ENCODE measurements at places on chromosomes 1 and 21.

- DNase-seq: no peak
These were observed 11.8 kb upstream of the ZFP69B start for GRCh38 chr1:40438391-40439015.

DNA sequence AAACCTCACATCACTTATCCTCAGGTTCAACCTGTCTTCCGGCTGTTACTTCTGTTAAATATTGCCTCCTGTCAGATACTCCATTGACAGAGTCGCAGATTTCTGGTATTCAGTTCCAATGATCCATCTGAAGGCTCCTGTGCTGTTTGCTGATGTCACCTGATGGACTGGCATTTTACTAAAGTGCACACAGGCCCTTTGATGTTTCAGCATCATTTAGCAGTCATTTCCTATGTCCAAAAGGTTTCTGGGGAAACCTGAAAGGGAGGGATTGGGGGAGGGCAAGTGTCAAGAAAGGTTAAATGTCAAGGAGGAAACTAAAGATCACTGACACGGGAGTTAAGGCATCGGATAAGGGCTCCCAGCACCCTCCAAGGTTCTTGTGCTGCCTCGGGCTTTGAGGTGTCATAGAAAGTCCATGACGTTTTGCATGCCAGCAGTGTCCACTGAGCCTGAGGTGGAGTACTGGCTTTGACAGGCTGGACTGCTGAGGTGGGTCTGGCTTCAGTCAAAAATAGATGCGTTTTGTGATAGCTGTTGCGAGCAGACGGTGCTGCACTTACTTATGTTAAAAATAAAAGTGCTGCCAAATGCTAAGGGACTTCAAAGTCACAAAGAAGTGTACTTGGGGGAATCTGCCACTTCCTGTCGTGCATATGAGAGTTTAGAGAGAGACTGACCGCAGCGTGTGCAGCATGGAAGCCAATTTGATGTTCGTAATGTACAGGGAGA, 30.8 kb downstream of the XCL2 start:
- DNase-seq: peak; percentile 28

GRCh38 chr21:14771593-14771992, 225.5 kb upstream of the SAMSN1 start:
- DNase-seq: no peak

DNA sequence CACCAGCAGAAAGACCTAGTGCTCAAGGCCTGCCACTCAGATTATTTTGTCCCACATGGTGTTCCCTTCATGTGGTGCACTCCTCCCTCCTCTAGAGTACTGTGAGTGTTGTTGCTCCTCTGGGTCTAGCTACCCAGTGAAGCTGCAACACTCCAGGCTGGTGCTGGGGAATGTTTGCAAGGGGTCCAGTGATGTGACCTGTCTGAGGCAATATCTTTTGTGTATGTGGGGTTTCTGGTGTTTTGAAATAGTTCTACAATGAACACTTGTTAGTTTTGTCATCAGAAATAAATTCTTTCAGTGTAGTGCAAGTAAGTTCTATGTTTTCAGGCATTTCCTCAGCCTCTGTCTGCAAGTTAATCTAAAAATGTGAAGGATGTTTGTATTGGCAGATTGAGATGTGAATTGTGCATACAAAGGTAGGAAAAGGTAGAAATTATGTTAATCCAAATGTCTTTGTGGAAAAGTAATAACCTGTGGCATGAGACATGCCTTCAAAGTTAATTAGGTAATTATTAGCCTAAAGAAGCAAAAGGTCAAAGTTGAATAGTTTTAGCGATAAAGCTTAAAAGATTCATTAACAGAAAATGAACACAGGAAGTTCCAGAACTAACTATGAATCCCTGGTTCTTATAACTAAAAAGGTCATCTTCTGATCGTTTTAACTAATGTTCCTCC, 616.8 kb downstream of the LTN1 start:
- no peak for DNase-seq

- no peak for DNase-seq
These were observed 148.1 kb downstream of the NRIP1 start for GRCh38 chr21:14916676-14917141.

DNA sequence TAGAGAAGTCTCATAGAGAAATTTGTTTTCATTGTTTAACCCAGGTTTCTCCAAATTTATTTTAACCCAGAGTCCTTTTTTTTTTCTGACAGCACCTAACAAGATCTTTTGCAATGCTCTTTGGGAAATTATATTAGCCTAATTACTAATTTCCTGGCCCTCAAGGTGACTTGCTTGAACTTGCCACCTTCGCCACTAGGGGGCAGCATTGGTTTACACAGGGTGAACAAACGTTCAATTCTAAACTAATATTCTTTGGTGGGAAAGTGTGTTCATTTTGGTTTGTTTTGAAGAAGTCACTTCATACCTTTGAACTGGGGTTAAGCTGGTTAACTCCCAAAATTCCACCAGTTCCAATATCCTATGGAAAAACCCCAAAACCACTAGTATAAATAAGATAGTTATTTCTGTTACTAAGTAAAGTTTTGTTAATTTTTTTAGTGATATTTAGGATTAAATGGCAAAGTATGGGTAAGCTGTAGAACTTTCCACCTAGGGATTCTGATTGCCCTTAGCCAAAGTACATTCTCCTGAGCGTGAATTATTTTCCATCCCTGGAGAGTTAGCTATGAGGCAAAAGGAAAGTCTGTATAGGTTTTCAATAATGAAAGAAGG, 13.0 kb downstream of the CCDC190 start:
- peak; percentile 92 for DNase-seq

DNA sequence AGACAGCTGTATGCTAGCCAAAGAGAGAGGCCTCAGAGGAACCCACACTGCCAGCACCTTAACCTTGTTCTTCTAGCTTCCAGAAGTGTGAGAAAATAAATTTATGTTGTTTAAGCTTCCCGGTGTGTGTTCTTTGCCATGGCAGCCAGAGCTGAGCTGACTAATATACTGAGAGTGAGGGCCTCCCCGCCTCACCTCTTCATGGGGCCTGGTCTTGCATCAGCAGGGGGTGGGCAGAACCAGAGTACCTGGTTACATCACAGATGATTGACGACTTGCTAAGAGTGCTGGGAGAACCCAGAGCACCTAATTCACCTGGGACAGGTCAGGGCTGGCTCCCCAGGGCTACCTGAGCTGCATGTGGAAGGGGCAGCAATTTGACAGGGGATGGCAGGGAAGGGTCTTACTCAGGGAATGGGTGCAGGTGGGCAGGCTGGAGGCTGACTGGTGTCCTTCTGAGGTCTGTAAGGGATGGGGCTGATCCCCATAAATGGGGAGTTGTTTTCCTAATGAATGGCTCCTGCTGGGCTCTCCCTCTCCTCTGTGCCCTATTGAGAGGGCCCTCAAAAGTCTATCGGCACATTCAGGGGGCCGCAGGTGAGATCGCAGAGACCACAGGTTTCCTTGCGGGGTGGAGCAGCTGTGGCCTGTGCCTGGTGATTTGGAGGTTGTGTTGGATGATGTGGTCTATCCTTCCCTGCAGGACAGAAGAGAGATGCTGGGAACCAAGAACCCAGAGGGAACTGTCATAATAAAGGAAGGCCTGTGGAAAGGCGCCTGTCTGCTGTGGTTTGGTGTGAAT, 60.6 kb upstream of the ETV3 start:
- no peak for DNase-seq

- peak; percentile 99 for DNase-seq
These were observed at the start of gene MIS18A for GRCh38 chr21:32278518-32279376. Gene MIS18A (minus strand): TSS chr21:32279049. CDS start chr21:32279014, 35 bp downstream.

GRCh38 chr21:28253961-28254360, 738.7 kb downstream of the LTN1 start:
- no peak for DNase-seq

DNA sequence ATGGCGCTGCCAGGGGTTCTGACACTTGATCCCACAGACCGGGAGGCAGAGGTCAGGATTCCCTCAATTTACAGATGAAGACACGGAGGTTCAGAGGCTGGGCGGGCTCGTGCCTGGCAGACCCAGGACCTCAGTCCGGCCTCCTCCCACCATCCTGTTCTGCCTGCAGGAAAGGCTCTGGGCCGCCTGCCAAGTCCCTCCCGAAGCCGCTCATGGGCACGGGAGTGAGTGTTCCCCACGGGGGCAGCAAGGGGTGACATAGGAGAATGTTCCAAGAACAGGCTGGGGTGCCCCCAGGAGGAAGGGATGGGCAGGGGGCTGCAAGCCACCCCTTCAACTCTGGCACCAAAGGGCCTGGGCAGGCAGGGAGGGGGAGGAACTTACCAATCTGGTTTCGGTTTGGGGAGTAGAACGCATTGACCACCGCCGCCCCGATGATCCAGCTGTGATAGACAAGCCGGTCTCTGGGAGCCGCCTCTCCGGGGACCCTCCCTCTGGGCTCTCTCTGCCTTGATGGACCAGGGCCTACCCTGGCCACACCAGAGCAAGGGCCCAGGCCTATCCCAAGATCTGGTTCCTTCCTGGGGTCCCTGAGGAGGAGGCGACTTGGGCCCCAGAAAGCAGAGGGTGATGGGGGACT, 7.5 kb downstream of the PRXL2B start:
- DNase-seq: no peak

DNA sequence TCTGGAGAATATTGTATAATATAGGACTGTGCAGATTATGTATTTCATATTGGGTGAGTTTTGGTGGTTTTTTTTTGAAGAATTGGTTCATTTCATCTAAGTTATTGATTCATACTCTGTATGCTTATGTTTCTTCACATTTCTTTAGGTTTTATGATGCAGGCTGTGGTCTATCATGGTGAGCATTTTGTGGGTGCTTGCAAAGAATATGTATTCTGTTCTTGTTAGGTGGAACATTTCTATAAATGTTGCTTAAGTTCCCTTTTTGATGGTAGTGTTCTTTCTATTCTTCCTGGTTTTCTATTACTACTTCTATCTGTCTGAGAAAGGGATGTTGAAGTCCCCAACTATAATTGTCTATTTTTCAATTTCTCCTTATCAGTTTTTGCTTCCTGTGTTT, 42.6 kb downstream of the PKN2 start:
- DNase-seq: no peak

DNA sequence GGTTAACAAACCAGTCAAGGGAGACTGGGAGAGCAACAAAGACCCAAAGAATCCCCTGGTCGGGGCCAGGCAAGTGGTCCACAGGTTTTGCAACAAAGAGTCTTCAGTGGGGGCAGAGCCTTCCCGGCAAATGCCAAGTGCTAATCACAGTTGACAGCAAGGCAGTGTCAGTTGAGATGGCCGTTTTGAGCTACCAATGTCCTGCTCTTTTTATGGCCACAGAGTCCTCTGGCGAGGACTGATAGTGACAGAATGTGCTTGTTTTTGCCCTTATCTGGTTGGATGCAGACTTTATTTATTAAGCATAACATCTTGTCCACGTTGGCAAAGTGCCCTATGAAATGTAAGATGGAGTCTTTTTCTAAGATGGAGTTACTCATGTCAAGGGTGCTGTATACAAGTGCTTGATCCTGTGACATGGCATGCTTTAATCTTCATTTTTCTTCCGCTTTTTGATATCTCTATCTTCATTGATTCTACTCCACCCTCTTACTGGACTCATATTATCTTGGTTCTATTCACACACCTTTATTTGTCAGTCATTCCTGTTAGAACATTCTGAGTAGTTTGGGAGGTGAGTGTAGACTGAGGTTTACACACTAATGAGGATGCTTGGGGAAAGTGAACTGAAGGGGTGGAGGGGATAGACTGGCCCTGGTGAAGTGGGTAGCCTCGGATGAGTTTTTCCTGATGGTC, 51.8 kb downstream of the KCNK1 start:
- DNase-seq: no peak

DNA sequence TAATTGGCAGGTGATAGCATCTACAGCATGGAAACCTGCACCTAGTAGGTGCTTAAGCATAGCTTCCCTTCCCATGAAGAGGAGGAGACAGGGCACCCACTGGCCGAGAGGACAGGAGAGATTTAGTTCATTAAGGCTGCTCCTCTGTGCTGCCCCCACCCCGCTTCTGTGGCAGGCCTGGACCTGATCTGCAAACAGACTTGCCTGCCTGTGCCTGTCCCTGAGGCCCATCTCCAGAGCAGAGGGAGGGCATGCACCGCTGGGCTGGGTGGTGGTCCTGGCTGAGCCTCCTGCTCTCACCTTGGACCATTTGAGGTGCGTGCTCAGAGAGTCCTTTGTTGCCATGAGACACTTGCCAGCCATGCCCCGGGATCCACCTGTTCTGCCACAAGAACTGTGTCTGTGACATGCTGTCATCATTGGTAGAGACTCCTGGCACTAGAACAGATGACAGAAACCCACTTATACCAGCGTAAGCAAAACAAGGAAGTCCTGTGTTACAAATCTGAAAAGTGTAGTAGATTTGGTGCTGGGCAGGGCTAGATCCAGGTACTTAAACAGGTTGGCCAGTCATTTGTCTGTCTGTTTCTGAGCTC, 55.6 kb downstream of the PTPRF start:
- no peak for DNase-seq

- no peak for DNase-seq
These were observed 135.2 kb downstream of the NTPCR start for GRCh38 chr1:233085566-233085965.

DNA sequence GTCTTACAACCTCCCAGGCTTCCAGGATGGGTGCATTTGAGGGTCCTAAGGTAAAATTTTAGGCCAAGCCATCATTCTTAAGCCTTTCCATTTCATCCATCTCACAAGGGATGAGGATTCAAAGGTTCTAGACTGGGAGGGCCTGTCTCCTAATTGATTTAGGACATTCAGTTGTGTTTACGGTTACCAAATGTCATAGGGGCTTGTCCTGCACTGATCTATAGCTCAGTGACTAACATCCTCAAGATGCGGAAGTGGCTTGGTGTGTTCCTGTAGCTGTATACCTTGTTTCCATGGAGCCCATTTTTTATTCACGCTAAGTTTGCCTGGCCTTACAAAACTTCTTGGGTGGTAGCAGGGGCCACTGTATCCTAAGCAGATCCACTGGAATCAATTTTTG, 52.8 kb downstream of the DUSP10 start:
- DNase-seq: no peak

- DNase-seq: peak; percentile 72
These were observed 21.8 kb upstream of the PLEKHO1 start for GRCh38 chr1:150127868-150128267.

DNA sequence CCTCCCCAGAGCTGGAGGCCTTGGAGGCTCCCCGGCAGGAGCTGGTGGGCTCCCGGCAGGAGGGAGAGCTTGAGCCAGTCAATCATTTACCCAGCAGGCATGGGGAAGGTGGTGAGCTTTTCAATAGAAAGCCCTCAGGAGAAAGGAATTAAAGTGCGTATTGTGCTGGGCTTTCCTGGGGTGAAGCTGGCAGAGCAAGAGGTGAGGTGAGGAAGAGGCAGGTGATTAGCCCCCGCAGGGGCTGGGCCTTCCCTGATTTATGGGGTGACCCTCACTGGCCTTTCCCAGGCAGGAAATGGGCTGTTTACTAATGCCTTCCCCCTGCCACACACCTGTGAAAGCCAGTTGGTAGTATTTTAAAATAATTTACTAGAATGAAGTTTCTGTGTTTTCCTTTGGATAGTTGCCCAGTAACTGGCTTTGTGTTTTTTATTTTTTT, 25.8 kb downstream of the CLDN14 start:
- no peak for DNase-seq

DNA sequence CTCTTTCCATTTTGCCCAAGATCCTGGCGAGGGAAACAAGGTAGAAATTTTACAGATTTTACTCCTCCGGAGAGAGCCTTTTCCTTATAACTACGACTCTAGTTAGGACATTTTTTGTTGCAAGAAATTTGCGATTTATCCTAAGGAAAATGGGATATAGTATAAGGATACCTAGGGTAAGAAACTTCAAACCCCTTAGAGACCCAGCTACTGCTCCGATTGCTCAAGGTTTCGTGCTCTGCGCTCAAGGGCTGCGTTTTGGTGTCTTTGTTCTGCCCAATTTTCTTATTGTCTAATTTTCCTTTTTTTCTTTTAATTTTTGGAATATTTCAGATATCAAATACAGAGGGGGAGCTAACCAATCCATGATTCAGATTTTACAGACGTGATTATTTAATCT, 1.5 kb downstream of the TTC3 start:
- DNase-seq: no peak
